Kidney glomerular epithelial cell (primary cell): ENCODE measurements at places on chromosomes 16 and 17.
A peak's percentile ranks its signal among the peaks of the same experiment; 100 is the strongest.

GRCh38 chr17:82278786-82279391 is 5.4 kb upstream of the CSNK1D start:
- no peak for DNase-seq

DNA sequence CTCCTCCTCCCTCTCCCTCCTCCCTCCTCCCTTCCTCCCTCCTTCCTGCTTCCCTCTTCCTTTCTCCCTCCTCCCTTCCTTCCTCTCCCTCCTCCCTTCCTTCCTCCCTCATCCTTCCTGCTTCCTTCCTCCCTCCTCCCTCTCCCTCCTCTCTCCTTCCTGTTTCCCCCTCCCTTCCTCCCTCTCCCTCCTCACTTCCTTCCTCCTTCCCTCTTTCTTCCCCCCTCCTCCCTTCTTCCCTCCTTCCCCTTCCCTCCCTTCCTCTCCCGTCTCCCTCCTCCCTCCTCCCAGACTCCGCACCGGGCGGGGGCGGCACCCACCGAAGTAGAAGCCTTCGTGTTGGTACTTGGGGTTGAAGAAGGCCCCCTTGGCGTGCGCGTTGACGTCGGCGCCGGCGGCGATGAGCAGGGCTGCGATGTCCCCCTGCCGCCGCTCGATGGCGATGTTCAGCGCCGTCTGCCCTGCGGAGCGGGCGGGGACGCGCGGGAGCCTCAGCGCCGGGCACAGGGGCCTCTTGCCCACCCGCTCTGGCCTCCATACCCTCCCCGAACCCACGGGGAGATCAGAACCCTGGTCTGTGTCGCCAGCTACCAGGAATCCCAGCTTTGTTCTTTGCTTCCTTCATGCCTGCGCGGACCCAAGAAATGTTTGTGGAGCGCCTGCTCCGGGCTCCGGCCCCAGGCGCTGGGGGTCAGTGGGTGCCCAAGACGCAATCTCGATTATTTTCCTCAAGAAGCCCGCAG is 22.2 kb downstream of the TRPV3 start:
- DNase-seq: no peak

GRCh38 chr17:44842748-44843147 is 4.9 kb upstream of the HIGD1B start:
- DNase-seq: no peak

DNA sequence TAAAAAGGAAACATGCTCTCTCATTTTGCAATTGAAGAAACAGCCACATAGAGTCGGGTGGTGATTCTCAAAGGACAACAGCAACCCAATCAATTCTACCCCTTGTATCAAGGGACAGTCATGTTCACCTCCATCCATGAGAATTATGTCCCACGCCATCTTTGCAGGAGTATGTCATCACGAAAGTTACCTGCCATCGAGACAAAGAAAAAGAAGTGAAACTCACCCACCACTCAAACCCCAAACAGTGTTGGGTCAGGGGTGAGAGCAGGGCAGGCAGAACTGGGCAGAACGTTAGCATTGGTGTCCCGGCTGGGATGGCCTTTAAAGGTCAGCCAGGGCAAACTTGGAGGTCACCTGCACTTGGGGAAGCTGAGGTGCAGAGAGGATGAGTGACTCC is 24.2 kb upstream of the HNF1B start:
- DNase-seq: no peak

DNA sequence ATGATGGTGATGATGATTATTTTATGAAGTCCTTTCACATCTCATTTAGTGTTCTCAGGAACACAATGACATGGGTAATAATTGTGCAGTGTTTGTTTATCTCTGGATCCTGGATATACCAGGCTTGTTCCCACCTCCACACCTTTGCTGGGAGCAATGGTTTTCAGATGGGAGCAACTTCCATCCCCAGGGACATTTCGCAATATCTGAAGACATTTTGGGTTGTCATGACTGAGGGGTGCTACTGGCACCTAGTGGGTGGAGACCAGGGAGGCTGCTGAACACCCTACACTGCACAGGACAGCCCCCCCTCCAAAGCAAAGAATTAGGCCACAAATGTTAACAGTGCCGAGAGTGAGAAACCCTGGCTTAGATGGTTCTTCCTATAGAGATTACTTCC is 13.5 kb upstream of the SALL1 start:
- no peak for DNase-seq

- DNase-seq: no peak
Measured at GRCh38 chr16:79792664-79793351, 192.3 kb upstream of the MAF start.

DNA sequence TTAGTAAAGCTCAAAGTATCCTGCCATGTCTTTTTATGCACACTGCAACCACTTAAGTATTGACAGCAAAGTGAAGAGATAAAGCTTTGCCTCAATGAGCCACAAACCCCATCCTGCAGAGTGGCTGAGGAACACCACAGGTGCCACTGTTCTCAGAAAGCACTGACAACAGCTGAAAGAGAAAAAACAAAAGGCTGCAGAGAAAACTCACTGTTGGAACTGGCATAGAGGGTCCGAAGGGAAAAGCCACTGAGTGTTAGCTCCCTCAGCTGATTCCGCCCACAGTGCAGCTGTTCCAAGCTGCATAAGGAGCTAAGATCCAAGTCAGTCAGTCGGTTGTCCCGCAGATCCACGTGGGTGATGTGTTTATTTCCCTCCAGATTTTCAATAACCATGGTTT is 48.3 kb downstream of the PHLPP2 start:
- no peak for DNase-seq

DNA sequence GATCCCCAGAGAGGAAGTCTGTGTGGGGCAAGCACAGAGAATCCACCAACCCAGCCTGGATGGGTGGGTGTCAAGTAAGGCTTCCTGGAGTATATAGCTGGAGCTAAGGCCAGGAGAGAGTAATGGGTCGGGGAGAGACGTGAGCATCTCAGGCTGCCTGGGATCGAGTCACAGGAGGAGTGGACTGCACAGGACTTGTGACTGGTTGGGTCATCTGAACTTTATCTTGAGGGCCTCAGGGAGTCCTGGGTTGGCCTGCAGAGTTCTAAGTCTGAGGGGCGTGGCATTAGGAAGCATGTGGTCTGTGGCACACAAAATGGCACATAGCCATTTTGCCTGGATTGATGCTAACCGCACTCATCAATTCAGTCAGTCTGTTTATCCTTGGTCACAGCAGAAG is 1.5 kb downstream of the PLA2G15 start:
- no peak for DNase-seq

DNA sequence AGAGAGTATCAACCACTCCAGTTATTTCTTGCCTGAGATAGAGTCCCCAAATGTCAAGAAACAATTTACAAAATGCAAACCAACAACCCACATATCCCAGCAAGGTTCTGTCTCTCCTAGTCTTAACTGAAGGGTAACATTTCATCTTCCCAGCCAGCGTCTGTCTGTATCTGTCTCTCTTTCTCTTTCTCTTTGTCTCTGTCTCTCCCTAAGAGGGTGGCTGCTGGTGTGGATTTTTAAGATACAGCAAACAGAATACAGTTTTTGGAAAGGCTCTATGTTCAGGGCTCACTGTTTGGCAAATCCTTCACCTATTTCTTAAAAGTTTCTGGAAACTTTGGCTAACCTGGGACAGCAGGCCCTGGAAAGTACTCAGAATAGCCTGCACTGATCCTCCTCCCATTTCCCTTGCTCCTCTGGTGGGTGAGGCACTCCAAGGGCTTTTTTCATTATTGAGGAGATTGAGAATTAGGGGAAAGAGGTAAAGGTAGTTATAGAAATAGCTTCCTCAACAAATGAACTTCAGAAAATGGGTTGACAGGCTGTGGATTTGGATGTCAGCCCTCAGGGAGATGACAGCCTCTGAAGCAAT is 6.2 kb downstream of the HOXB4 start:
- no peak for DNase-seq

DNA sequence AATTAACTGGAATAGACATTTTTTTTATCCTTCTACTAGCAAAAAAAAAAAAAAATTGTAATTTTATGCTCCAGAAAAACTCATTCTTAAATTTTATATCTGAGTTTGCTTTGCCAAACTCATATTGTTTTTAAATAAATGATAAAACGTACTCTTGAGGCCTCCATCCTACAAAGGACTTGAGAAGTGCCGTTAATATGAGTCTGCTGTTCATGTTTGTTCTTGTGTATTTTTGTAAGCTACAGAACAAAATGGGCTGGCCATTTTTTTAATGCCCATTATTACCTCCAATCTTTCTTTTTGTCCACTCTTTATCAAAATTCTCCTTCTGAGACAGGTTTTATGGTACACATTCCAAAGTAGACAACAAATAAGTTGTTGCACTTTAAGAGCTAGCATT is 643.5 kb upstream of the SOX9 start:
- no peak for DNase-seq

DNA sequence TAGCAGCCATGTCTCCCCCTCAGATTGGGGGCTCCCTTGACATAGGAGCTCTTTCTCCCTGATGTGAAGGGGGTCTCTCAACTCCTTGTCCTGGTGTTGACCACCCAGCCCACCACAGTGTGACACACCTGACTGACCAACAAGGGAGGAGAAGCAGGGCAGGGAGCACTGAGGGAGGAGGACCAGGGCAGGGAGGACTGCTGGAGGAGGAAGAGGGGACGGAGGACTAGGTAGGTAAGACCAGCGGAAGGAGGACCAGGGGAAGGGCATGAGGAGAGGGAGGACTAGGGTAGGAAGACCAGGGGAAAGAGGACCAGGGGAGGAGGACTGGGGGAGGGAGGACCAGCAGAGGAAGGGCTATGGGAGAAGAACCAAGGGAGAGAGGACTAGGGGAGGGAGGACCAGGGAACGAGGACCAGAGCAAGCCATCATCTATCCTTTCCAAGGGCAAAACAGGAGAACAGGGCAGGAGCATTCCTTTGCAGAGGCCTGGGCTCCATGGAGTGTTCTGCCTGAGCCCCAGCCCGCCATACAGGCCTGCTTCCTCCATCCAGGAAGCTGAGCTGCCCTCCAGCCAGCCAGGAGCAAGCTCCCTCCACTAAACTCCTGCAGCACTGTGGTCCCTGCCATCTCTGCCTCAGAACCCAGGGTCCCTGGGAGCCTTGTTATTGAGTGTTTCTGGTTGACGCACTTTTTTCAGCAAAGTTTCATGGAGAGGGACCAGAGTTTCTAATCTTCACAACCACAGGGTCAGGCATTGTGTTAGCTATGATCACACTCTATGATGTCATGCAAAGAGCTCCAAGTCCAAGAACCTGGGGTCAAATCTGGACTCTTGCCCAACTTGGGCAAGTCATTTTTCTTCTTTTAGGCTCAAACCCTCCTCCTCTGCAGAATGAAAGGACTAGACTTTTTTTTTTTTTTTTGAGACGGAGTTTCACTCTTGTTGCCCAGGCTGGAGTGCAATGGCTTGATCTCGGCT is 15.4 kb upstream of the KRT17 start:
- no peak for DNase-seq

DNA sequence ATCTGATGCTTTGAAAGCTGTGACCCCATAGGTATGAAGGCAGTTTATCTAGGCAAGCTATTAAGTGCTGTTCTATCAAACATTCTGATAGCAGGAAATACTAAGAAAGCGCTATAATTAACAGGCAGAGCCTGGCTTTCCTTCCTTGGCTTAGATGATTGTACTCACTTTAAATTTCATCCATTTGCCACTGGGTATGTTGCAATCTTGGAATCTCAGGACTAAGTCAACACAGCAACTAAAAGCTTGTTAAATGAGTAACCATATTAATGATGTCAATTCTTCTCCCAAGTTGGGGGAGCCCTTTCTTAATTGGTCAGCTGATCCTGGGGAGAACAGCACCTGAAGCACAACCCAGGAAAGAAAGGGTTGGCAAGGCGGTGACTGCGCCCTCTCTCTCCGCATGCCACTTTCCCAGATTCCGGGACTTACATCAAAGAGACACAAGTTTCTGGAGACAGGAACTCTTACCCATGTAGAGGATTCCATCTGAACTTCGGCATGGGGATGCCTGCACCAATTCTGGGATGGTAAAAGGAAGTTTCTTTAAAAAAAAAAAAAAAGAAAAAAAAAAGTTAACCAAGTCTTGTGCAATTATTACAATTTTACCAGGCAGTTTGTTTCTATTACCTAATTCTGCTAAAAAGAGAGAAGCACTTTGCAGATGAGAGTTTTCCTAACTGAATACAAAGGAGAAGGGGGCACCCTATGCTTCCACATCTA is 54.4 kb upstream of the ICAM2 start:
- peak; percentile 86 for DNase-seq

DNA sequence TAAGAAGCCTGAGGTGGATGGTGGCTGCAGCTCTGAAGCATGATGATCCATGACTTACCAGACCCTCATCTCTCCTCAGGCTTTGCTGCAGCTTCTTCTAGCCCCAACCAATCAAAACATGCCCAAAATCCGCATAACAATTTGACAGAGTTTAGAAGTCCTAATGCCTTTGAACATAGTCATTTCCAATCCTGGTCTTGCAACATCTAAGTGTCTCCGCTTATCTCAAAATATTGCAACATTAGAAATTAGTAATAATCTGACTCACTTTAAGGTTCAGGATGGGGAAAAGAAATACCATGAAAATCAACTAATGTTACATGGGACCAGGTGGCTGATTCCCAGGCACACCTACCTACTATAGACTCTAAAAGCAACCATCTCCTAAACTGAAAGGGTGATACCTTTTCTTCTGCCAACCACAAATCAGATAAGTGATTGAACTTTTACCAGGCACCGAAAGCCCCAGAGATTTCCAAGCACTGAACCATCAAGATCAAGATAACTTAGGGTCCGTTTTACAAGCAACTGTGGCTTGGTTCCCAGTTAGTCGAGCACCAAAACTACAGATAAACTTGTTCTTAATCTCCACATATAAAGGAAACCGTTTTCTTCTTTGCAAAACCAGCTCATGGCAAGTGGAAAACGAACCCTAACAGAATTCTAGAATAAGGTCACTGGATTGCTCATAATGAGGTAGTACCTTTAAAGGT is 14.0 kb downstream of the ERN1 start:
- no peak for DNase-seq

GRCh38 chr17:48543107-48543853 is 1.6 kb downstream of the HOXB2 start:
- DNase-seq: peak; percentile 26

DNA sequence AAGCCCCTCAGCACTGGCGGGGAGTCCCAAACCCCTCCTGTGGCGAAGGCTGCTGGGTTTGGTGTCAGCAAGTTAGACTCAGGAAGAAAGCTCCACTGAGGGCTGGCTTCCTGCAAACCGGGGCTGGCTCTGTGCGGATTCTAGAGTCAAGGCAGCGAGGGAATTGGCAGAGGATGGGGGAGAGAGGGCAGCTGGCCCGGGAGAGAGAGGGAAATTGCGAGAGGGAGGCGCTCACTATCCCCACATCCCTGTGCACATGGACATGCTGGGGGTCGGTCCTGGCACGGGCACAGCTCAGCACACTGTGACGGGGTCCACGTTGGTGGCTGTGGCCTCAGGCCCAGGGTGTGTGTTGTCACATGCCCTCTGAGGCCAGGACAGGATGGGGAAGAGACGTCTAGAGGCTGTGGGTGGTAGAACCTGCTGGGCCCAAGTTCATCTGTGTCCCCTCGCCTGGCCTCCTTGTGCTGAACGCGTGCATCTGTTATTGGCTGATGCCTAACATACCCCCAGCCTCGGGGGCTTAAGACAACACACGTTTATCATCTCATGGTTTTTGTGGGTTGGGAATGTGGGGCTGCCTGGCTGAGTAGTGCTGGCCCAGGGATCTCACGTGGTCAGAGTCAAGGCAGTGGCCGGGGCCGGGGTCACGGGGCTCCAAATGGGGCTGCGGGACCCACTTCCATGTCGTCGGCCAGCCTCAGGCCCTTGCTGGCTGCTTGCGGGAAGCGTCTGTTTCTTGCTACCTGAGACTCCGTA is 16.7 kb upstream of the JPH3 start:
- no peak for DNase-seq

- DNase-seq: peak; percentile 32
Measured at GRCh38 chr17:82212331-82213250, at the start of gene CCDC57. Gene CCDC57 (minus strand): TSS chr17:82212842. CDS start chr17:82201944, 10,898 bp downstream.
